Dermis blood vessel endothelial cell (primary cell): ENCODE measurements at places on chromosomes 2 and 18.
A peak's percentile ranks its signal among the peaks of the same experiment; 100 is the strongest.

DNA sequence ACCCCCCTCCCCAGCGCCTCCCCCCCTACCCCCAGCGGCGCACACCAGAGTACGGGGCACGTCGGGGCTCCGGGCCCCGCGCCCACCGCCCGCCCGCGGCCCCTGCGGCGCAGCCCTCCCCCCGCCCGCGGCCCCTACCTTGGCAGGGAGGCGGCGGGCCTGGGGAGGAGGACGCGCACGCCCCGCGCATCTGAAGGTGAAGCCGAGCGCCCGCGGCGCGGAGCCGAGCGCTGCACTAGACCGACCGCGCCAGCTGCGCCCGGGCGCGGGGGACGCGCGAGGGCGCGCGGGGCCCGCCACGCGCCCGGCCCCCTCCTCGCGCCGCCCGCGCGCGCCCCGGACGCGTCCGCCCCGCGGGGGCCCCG, at the start of gene ZNF516:
ZNF516 (minus strand) TSS at position 237 of the 365 bp plus-strand sequence. CDS start 52,188 bp downstream, outside the sequence.
- peak; percentile 46 for DNase-seq

DNA sequence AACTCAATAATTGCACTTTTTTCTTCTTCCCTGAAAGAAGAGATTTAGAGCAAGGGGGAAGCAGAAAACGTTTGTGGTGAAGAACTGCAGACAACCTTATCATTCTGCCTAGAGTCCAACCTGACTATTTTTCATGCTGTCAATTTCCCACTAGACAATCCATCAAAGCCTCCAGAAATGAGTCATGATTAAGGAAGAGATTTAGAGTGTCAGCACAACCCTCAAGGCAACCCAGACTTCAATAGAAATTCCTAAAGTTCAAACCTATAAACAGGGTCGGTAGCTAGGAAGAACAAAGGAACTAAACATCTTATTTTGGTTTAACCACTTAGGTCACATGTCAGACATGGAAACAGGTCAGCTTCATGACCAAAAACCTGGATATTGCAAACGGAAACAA, 86.9 kb downstream of the SLC25A12 start:
- DNase-seq = peak; percentile 66

DNA sequence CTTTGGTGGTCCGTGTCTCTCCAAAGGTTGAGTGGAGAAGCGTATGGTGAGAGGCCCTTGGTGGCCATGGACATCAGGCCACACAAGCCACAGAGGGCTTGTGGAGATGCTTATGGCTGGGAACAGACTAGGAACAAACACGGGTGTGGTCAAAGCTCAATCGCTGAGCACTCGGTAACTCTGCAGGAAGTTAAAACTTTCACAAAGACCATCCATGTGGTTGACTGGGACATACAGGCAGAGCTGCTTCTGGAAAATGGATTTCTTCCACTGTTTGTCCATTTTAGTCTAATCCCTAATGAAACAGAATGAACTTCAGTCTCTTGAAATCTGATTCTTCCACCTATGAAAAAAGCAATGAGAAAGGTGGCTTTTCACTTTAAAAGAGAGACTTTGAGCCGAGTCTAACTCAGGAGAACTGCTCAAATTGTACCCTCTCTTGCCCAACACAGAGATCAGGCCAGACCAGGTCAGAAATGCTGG, 17.7 kb downstream of the GDF7 start:
- DNase-seq = no peak

GRCh38 chr2:199875400-199875799, 24.4 kb upstream of the FTCDNL1 start:
- no peak for DNase-seq

- no peak for DNase-seq
Observed at GRCh38 chr18:36589857-36590543, 238.8 kb downstream of the TPGS2 start.

DNA sequence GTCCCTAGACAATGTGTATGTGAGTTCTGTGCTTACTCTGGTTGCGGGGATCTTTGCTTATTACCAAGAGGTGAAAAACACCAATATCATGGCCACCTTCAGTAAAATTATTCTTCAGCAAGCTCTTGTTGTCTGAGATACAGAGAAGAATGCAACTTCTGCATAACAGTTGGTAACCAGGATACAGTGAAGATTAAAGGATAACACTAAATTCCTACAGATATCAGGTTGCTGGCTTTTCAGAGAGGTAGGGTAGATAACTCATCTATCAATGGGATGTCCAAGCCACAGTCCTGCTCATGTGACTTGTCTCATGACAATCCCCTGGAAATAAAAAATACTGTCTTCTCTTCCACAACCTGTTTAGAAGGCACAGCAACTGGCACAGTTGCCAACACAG, 308.5 kb downstream of the TNS1 start:
- no peak for DNase-seq

GRCh38 chr18:64365106-64365505, 216.2 kb upstream of the LINC00305 start:
- DNase-seq = peak; percentile 61

- DNase-seq = no peak
Observed at GRCh38 chr18:22987547-22988189, 54.5 kb downstream of the RBBP8 start.
